ENCODE measurements at places on chromosomes 1 and 21. TPM values are rescaled to one million over a fixed set of nuclear protein-coding genes. Genes with fewer than 3 reads are reported as not detected.

The USH2A gene
- 1.3 TPM for total RNA-seq

DNA sequence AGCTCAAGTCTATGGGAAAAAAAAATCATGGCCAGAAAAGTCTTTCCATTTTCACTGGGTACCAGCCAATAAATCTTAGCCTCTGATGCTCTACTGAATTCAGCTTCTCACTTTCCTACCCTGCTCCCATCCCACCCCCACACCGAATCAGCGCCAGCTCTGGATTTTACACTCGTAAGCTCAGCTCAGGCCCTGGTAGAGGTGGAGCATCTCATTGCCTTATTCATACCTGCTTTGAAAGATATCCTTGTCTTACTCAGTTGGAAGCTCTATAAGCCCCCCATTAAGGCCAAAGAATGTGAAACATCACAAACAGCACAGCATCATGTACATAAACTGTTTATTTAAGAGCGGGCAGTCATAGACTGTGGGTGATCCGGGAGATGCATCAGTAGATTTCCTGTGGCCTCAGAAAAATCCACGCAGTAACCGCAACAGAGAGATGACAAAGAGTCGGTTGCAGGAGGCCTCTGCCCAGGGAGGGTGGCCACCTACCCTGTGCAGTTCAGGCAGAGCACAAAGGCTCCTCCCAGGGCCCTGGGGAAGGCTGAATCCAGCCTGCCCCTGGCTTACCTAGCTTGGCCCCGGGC, 36.4 kb upstream of the ETS2 start:
- DNase-seq: no peak

DNA sequence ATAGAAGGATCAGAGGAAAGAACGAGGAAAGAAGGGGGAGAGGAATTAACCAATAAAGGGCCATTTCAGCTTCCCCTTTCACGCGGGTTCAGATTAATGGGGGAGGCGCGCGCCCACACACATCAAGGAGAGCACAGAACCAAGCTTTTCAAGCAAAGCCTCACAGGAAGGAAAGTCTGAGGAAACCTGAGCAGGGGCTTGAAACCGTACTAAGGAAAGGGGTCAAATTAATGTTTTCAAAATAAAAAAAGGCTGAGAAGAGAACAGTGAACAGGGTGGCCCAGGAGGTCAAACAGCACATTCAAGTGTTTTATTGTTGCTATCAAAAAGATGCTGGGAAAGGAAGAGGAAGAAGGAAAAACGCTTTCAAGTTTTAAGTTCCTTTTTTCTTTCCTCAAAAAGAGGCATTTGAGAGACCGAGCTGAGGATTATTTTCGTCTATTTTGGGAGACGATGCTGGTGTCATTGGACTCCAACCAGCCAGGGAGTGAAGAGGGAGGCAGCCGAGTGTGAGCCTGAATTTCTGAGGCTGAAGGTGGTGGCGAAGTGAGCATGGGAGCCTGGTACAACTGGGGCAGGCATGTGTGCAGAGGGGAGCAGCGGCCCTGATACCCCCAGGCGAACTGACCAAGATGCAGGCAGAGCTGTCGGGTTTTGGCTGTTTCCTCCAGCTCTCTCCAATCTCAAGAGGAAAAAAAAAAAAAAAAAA, 88.4 kb downstream of the PROX1 start:
- DNase-seq: no peak

The GBP2 gene
- total RNA-seq: 13.1 TPM

The SPRR2G gene
- total RNA-seq: not detected

The C1orf141 gene
- not detected for total RNA-seq

- DNase-seq: no peak
Measured at GRCh38 chr1:12315146-12315545, 85.3 kb downstream of the VPS13D start.

The SPRR3 gene
- not detected for total RNA-seq
